SK-MEL-5 (cell line): ENCODE measurements at places on chromosomes 11 and 22. TPM values are rescaled to one million over a fixed set of nuclear protein-coding genes. Genes with fewer than 3 reads are reported as not detected.

The TYR gene
- total RNA-seq = 1,340 and 1,434 TPM in 2 replicates

- DNase-seq = peak; percentile 82
Measured at GRCh38 chr11:36564376-36565030, 3.3 kb upstream of the RAG1 start.

The IL10RA gene
- total RNA-seq = not detected in 2 replicates

GRCh38 chr11:129853518-129854231, 38.0 kb downstream of the TMEM45B start:
- DNase-seq = no peak

DNA sequence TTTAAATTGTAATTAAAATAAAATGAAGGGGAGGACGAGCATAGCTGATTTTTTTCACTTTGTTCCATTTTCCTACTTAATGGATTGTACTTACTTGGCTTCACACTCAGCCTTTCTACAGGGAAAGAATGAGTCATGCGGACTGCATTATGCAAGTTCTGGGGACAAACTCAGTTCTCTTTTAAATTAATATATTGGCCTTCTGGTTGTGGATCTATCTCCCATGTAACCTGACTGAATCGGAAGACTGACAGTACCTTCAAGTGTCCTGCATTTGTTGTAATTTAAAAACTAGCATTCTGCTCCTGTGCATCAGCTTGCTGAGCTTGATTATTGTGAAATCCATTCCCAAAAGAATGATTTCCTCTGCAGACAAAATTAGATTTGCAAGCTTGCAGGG, 12.2 kb downstream of the OR8D1 start:
- DNase-seq = no peak

The TSPAN32 gene
- not detected in 2 replicates for total RNA-seq

The MAPK8IP2 gene
- total RNA-seq = 18.8 and 20.0 TPM in 2 replicates

DNA sequence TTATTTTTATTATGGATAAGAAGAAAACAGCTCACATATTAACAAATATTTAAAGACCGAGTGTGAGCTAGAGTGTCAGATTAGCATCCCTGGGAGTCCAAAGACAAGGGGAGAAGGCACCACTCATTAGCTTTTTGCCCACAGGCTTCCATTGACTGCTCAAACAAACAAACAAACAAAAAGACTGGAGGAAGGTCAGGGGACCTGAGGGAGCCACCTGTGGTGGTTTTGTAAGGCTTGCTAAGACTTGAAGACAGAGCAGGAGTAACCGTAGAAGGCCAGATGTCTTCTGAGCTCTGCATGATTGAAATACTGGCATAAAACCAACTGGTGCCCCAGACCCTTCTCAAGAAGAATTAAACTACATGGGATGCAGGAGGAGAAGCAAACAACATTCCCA, 395.2 kb upstream of the CNTN5 start:
- no peak for DNase-seq

The PPP6R2 gene
- total RNA-seq = 67.7 and 74.7 TPM in 2 replicates

GRCh38 chr22:25067851-25068421, 115.4 kb downstream of the KIAA1671 start:
- no peak for DNase-seq

DNA sequence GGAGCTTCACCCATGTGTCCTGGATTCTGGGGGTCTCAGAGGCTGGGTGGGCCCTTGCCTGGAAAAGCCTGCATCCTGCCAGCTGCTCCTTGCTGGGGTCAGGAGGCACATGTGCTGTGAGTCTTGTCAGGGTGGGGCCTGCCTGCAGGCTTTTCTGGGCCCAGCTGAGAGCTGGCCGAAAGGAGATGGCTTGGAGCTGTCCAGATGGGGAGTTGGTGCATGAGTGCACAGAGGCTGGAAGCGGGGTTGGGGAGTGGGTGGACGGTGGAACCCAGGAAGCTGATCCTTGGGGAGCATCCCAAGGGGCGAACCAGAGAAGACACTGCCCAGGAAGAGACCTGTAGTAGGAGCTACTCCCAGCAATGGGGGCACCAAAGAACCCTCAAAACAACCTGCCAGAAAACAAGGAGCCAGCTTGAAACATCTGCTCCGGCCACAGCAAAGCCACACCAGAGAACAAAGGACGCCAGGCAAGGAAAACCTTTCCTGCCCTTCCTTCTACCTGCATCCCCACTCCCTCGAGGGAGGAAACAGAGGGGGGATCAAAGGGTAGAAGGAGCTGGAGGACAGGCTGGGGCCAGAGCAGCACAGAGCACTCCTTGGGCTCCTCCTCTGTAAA, 8.2 kb upstream of the KCTD17 start:
- DNase-seq = no peak

The SPTBN2 gene
- 19.5 and 23.3 TPM in 2 replicates for total RNA-seq

DNA sequence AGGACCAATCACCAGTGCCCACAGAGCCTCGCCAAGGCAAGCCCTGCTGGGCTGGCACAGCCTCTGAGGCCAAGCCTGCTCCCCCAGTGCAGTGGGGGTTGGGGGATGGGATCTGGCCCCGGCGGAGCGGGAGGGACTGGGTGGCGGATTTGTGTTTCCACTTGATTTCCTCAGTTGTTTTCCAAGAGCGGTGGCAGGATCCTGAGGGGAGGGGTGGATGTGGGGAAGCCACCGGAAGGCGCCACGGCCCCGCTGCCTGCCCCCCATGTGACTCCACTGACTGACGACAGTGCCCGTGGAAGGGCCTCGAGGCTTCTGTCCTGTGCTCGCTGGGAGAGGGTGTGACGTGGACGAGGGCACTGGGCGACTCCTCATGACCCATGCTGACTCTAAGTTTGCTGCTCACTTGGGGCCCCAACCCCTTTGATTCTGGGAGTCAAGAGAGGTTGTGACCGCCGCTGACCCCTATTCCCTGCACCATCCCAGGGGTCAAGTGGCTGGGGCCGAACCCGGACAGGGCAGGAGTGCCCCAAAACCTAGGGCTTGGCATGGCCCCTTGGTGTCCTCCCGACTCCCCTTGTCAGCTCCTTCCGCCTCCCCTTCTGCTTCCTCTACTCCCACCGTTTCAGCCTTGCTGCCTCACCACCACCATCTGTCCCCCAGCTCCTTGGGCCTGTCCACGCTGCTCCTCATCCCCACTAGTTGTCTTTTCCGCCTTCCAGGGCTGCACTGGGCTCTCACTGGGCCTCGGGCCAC, 23.5 kb upstream of the PICK1 start:
- DNase-seq = peak; percentile 94

- no peak for DNase-seq
Measured at GRCh38 chr11:68979931-68980775, 633 bp downstream of the MRGPRD start.

GRCh38 chr11:8686325-8686724, 3.7 kb downstream of the RPL27A start:
- no peak for DNase-seq

The KRTAP5-9 gene
- total RNA-seq = not detected in 2 replicates

The OR52N4 gene
- not detected in 2 replicates for total RNA-seq

DNA sequence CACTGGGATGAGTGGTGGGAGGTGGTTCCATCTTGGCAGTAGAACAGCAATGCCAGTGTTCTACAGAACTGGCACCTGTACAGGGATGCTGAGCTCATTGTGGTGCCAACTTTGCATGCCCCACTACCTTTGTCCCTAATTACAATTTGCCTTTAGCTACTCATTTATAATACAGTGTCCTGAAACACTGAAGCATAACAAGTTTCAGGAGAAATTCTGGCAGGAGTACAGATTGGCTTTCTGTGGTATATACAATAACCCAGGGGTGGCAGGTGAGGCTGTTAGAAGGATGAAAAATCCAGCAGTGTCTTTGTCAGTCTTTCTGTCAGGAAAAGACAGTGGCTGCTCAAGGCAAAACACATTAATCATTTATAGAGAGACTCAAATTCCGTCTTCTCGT, 240.3 kb downstream of the FAM76B start:
- no peak for DNase-seq

DNA sequence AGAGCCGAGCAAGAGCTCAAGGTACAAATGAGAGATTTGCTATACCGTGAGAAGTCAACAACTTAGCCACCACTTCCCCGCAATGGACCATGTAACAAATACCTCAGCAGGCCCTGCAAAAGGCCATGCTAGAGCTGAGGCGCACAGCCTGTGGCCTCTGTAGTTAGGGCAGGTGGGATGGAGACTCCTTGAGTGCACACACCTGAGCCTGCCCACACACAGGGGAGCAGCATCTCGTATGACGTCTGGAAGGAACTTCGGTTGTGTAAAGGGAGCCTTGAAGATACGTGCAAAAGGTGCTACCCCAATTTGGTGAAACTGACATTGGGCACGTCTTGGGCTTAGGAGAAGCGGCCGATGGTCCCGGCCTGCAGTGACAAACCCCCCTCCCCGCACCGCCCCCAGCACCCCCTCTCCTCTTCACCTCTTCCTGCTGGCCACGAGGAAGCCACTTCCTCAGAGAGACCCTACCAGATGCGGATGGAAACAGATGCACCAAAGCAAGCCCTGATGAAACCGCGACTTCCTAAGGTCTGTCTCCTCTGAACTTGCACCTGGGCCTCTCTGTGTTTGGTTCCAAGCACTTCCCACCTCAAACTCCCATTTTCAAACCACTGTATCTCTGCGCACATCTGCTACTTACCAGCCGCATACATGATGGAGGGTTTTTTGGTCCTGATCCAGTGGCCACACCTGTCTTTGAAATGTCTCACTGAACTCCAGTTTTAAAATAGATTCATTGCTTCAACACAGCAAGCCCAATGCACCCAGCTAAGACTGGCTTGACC, 10.6 kb downstream of the CDPF1 start:
- no peak for DNase-seq

- DNase-seq = peak; percentile 87
Measured at GRCh38 chr11:35030716-35031213, 108.2 kb upstream of the CD44 start.

The ART1 gene
- total RNA-seq = not detected in 2 replicates

The ASRGL1 gene
- 7.2 and 8.0 TPM in 2 replicates for total RNA-seq

The DGCR6 gene
- total RNA-seq = 1.7 and 2.6 TPM in 2 replicates

The PATE2 gene
- total RNA-seq = 0.11 and 0.53 TPM in 2 replicates

- DNase-seq = peak; percentile 89
Measured at GRCh38 chr11:71977743-71978418, 20.8 kb upstream of the IL18BP start.

GRCh38 chr11:117517097-117517496, 189.4 kb downstream of the CEP164 start:
- no peak for DNase-seq

The FOLR2 gene
- total RNA-seq = not detected in 2 replicates

DNA sequence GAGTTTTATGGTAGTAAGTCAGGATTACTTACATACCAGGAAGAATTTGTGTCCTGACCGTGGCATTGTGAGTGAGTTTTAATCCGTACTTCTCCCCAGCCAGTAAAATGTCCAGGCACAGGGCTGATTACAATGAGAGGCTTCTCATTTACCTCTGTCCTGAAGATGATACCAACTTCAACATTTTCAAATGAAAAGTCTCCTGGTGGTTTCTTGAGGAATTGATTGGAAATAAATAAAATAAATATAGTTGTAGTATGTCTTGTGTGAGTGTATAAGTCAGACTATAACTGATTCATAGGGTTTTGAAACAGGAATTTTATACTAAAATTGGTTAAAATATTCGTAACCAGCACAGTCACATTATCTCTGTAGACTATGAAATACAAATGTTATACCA, 382.5 kb downstream of the ETS1 start:
- DNase-seq = no peak

The MRGPRF gene
- total RNA-seq = 0.11 and 0.61 TPM in 2 replicates
